Mesothelial cell of epicardium (in vitro differentiated cells): ENCODE measurements at places on chromosomes 16 and 17. TPM values are rescaled to one million over a fixed set of nuclear protein-coding genes. Genes with fewer than 3 reads are reported as not detected.
A peak's percentile ranks its signal among the peaks of the same experiment; 100 is the strongest.

The GSDMA gene
- not detected in 3 replicates for total RNA-seq

DNA sequence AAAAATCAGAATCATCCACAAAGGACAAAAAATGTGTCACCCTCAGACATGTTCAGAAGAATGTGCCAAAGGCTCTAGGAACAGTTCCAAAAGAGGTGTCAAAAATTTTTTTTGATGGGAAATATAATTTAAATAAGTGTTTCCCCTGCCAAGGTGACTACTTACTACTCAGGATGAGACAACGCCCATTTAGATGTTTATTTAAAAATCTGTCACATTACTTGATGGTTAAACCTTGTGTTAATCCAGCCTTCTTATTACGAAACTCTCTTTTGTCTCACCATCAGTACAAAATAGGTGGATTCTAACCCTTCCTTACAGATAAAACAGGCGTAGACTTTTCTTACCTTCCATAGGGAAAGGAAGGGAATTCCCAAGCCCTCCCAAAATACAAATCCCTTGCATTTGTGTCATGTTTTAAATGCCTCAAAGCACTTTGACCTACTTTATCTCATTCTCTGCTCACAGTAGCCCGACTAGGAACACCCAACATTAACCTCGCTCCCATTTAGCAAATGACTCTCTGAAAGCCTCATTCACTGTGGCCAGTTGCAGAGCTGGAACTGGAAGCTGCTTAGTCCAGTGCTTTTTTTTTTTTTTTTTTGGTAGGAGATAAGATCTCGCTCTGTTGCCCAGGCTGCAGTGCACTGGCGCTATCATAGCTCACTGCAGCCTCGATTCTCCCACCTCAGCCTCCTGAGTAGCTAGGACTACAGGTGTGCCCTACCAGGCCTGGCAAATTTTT, 5.8 kb upstream of the GNA13 start:
- H3K27ac ChIP-seq = no peak overlapping the region
- H3K4me3 ChIP-seq = no peak overlapping the region
- peaks cover 42% of the 10 kb centered on the region for H3K4me1 ChIP-seq
- DNase-seq = no peak
- H3K27me3 ChIP-seq = no peaks in the 10 kb centered on the region

DNA sequence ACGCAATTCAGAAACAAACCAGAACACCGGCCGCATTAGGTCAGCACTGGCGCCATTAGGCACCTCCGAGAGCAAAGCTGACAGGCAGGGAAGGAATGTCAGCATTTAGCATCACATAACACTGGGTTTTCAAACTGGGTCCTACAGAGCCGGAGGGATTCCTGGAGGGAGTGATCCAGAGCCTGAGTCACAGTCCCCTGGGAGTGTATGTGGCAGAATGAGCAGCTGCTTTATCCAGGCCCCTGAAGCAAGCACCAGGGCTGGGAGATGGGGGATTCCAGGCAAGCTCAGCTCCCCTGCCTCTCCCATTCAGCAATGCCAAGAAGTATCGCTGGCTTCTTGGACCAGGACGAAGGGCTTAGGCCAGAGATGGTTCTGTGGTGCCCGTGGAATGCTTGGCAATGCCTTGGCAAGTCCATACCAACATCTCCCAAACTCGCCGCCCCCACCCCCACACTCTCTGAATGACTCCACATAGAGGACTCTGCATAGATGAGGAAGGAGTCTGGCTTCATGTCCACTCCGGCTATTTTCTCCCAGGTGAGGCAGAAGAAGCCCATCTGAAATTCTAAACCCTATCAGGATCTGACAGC, 20.4 kb downstream of the GAS7 start:
- H3K27me3 ChIP-seq = no peaks in the 10 kb centered on the region
- peak overlapping the region; percentile 35 for H3K27ac ChIP-seq
- H3K4me3 ChIP-seq = no peak overlapping the region
- peaks cover 65% of the 10 kb centered on the region for H3K4me1 ChIP-seq

The PRSS33 gene
- total RNA-seq = not detected in 3 replicates

DNA sequence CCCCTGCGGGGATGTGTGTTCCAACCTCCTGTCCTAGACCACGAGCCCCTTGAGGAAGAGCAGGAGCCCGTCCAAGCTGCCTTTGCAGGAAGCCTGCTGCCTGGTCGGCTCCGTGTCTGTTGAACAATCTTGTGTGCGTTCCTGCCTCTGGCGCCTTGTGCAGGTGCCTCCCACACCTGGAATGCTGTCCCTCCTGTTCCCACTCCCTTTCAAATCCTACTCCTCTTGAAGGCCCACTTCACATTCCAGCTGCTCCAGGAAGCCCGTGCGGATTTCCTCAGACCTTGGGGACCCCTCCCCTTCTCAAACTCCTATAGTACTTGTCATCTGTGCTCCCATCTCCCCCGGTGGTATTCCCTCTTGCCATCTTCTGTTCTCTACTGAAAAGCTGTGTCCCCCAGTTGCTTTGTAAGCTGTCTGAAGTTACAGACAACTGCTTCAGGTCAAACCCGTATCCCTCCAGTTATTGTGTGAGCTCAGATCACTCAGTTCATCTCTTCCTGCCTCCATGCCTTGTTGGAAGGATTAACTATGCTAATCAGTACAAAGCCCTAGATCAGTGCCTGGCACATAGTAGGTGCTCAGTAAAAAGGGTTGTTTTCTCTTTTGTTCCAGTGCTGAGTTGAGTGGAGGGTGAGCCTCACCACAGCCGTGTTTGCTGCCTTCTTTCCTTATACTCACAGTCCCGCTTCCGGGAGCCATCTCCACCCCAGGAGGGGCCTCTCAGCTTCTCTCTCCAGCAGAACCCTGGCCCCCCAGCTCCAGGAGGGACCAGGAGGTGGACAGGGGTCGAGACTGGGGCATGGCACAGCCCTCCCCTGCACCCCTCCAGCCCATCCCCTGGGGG, 241.8 kb upstream of the CIBAR2 start:
- no peaks in the 10 kb centered on the region for H3K36me3 ChIP-seq
- DNase-seq = no peak
- H3K4me3 ChIP-seq = peak overlapping the region; percentile 6

DNA sequence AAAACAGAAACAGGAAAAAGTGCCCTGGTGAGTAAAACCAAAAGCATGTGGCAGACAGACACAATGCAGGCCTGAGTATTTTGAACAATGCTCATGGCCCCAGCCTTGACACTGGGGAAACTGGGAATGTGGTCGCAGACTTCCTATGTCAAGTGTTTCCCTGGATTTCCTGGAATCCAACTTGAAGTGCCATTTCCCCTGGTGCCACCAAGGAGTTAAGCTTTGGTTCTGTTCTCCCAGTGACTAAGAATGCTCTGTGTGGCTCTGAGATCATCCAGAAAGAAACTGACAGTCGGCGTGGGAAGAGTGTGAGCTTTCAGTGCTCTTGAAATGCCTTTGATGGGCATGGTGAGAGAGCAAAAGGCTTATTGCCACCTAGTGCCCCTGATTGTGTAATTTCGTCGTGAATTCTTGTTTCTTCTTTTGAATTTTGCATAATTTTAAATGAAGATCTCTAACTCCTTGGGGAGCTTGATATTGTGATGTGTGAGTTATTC, 96.0 kb downstream of the YPEL2 start:
- H3K4me1 ChIP-seq = peaks cover 40% of the 10 kb centered on the region
- no peak overlapping the region for H3K4me3 ChIP-seq
- peak overlapping the region; percentile 43 for H3K27ac ChIP-seq
- peaks cover 2% of the 10 kb centered on the region for H3K36me3 ChIP-seq
- no peaks in the 10 kb centered on the region for H3K27me3 ChIP-seq

- DNase-seq = no peak
- no peaks in the 10 kb centered on the region for H3K36me3 ChIP-seq
- no peaks in the 10 kb centered on the region for H3K4me1 ChIP-seq
- no peak overlapping the region for H3K27ac ChIP-seq
These were observed 268.1 kb downstream of the IRF8 start for GRCh38 chr16:86167061-86167460.

The TP53TG3 gene
- total RNA-seq = not detected in 3 replicates

DNA sequence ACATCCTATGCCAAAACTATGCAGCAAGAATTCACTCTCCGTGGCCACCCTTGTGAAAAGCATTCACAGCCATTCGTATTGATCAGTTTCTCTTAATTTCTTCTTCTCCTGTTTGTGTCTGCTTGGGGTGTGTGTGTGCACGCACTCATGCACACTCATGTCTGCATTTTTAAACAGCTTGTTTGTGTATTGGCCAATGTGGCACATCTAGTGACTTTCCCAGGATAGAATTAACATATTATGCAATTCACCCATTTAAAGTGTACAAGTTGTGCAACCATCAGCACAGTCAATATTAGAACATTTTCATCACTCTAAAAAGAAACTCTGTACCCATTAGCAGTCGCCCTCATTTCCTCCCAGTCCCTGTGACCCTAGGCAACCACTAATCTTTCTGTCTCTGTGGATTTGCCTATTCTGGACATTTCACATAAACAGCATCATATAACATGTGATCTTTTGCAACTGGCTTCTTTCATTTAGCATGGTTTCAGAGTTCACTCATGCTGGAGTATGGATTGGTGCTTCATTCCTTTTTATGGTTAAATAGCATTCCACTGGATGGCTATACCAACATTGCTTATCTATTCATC, 20.1 kb downstream of the IRX3 start:
- H3K4me1 ChIP-seq = peaks cover 3% of the 10 kb centered on the region
- no peak for DNase-seq
- no peaks in the 10 kb centered on the region for H3K27me3 ChIP-seq

The HCRT gene
- not detected in 3 replicates for total RNA-seq

GRCh38 chr17:62676952-62677596, 49.6 kb downstream of the MRC2 start:
- H3K27me3 ChIP-seq = no peaks in the 10 kb centered on the region
- H3K4me1 ChIP-seq = peaks cover 8% of the 10 kb centered on the region
- no peak overlapping the region for H3K4me3 ChIP-seq

The SLC2A4 gene
- 1.6 to 1.8 TPM (median 1.6 TPM) in 3 replicates for total RNA-seq

DNA sequence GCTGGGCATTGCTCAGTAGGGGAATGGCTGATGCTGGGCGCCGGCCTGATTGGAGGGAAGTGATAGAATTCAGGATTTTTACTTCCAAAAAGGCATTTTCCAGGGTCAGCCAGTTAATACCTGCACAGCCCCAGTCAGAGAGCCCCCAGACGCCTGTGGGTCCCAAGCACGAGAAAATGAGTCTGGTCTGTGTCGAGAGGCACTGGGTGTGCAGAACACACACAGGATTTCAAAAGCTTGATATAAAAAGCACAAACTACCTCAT, 164.6 kb upstream of the TNRC6C start:
- peaks cover 25% of the 10 kb centered on the region for H3K4me1 ChIP-seq
- peaks cover 37% of the 10 kb centered on the region for H3K27me3 ChIP-seq
- H3K27ac ChIP-seq = no peak overlapping the region
- DNase-seq = no peak
- H3K4me3 ChIP-seq = no peak overlapping the region
- H3K36me3 ChIP-seq = no peaks in the 10 kb centered on the region

The TBC1D26 gene
- 2.8 to 3.8 TPM (median 2.8 TPM) in 3 replicates for total RNA-seq

GRCh38 chr16:72172105-72173034, at the start of gene PMFBP1:
Gene PMFBP1, minus strand, starts transcription at chr16:72172155. Its CDS starts 947 bp downstream, at chr16:72171208.
- H3K27ac ChIP-seq = no peak within 1 kb of the TSS
- DNase-seq = no peak
- H3K4me3 ChIP-seq = no peak within 1 kb of the TSS
- H3K36me3 ChIP-seq = no peaks in the 10 kb centered on the region

GRCh38 chr17:32350666-32351418, 885 bp downstream of the ZNF207 start:
- H3K27ac ChIP-seq = peak overlapping the region; percentile 99
- H3K27me3 ChIP-seq = no peaks in the 10 kb centered on the region
- H3K36me3 ChIP-seq = peaks cover 10% of the 10 kb centered on the region
- peak overlapping the region; percentile 95 for H3K4me3 ChIP-seq
- DNase-seq = no peak
- H3K4me1 ChIP-seq = peaks cover 37% of the 10 kb centered on the region

The CA4 gene
- total RNA-seq = not detected in 3 replicates

DNA sequence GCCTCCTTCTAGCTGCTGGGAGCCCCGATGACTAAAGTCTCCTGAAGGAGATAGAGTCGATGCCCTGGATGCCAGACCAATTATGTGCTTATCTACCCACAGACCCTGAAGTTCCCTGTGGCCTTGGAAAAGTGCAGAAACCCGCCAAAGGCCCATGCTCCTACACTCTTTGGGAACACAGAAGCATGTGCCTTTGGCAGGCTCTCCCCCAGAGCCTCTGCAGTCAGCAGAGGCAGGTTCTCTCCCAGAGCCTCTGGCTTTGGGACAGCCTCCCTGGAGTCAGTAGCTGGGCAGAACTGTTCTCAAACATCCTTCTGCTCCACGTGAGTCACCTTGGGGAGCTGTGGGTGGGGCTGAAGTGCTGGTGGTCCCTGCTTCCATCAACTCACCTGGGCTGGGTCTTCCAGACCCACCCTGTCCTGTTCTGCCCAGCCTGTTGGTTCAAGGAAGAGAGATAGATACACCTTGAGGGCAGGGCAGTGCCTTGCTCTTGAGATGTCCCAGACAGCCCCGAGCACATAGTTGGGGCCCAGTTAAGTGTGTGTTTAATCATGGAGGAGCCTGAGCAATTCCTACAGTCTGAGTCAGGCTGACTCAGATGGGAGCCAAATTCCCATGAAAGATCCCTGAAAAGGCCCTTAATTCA, 3.2 kb upstream of the CDK5RAP3 start:
- H3K36me3 ChIP-seq = no peaks in the 10 kb centered on the region
- no peak for DNase-seq
- H3K27ac ChIP-seq = no peak overlapping the region
- H3K4me3 ChIP-seq = no peak overlapping the region
- no peaks in the 10 kb centered on the region for H3K27me3 ChIP-seq

- H3K4me3 ChIP-seq = no peak overlapping the region
- H3K36me3 ChIP-seq = no peaks in the 10 kb centered on the region
- DNase-seq = no peak
- peak overlapping the region; percentile 92 for H3K27ac ChIP-seq
- H3K4me1 ChIP-seq = peaks cover 11% of the 10 kb centered on the region
These were observed 5.4 kb downstream of the C17orf99 start for GRCh38 chr17:78151514-78152008.

GRCh38 chr17:12918142-12918541, 99.7 kb downstream of the ELAC2 start:
- H3K36me3 ChIP-seq = peaks cover 30% of the 10 kb centered on the region
- no peak for DNase-seq
- H3K4me1 ChIP-seq = no peaks in the 10 kb centered on the region
- H3K4me3 ChIP-seq = no peak overlapping the region
- H3K27ac ChIP-seq = no peak overlapping the region

DNA sequence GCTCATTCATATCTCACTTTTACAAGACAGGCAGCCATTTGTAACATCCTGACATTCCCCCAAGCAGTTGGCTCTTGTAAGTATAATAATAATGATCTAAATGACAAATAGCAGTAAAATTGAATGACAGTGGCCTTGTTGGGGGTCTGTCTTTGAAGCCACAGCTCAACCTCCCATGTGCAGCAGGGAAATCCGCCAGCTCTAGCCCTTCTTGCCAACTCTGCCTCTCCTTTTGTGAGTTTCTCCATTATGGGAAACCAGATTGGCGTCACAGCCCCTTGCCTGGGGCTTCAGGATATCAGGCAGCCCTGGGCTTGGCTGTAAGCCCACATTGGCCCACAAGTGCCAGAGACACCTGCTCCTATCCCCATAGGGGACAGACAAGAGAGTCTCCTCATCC, 70.4 kb upstream of the CACNG5 start:
- no peaks in the 10 kb centered on the region for H3K4me1 ChIP-seq
- no peak overlapping the region for H3K27ac ChIP-seq
- no peak for DNase-seq
- H3K27me3 ChIP-seq = no peaks in the 10 kb centered on the region

GRCh38 chr16:11665071-11665491, 3.2 kb upstream of the SNN start:
- H3K27me3 ChIP-seq = no peaks in the 10 kb centered on the region
- no peak overlapping the region for H3K4me3 ChIP-seq
- DNase-seq = no peak
- no peaks in the 10 kb centered on the region for H3K36me3 ChIP-seq
- peaks cover 9% of the 10 kb centered on the region for H3K4me1 ChIP-seq
